ENCODE measurements at places on chromosomes 2 and 18. TPM values are rescaled to one million over a fixed set of nuclear protein-coding genes. Genes with fewer than 3 reads are reported as not detected.

GTF3C2 gene
- total RNA-seq: 40.8 TPM

FBXO41 gene
- 30.0 TPM for total RNA-seq

B3GNT7 gene
- total RNA-seq: 0.98 TPM

GLS gene
- 122 TPM for total RNA-seq

STPG4 gene
- total RNA-seq: 0.49 TPM

PRKD3 gene
- 24.6 TPM for total RNA-seq

DNAJC5G gene
- total RNA-seq: not detected

ZNF532 gene
- total RNA-seq: 184 TPM

ATP6V1B1 gene
- not detected for total RNA-seq

NPHP1 gene
- 3.0 TPM for total RNA-seq

BOK gene
- total RNA-seq: 21.6 TPM

MGAT5 gene
- 59.7 TPM for total RNA-seq

GCC2 gene
- total RNA-seq: 25.8 TPM

DHX57 gene
- 54.8 TPM for total RNA-seq

UGT1A10 gene
- not detected for total RNA-seq

TEX44 gene
- total RNA-seq: not detected

CD207 gene
- total RNA-seq: not detected

C2orf80 gene
- 26.6 TPM for total RNA-seq

SLC19A3 gene
- 1.5 TPM for total RNA-seq

SIX2 gene
- 0.25 TPM for total RNA-seq

MFSD2B gene
- 0.98 TPM for total RNA-seq

TMEM237 gene
- total RNA-seq: 21.9 TPM

TLX2 gene
- not detected for total RNA-seq

All from temporal lobe (tissue), 4 donors.